Lower lobe of right lung (tissue), 2 donors: ENCODE measurements at places on chromosomes 13 and 19. TPM values are rescaled to one million over a fixed set of nuclear protein-coding genes. Genes with fewer than 3 reads are reported as not detected.

C5AR1 gene
- 79.9 TPM for total RNA-seq

STXBP2 gene
- 200 TPM for total RNA-seq

- DNase-seq: no peak
Measured at GRCh38 chr13:95497381-95497807, 55.1 kb upstream of the CLDN10 start.

DNA sequence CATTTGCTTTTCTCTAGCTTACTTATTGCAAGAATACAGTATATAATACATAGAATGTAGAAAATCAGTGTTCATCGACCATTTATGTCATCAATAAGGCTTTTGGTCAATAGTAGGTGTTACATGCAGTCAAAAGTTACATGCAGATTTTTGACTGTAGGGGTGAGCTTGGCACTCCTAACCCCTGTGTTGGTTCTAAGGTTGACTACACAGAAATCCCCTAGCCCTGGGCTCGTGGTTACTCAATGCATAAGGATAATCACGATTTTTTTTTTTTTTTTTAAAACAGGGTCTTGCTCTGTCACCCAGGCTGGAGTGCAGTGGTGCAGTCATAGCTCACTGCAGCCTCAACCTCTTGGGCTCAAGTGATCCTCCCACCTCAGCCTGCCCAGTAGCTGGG is 4.0 kb upstream of the NWD1 start:
- no peak for DNase-seq

LRCH1 gene
- total RNA-seq: 25.9 TPM

EHD2 gene
- total RNA-seq: 148 TPM

PLVAP gene
- 25.9 TPM for total RNA-seq

C1QTNF9B gene
- not detected for total RNA-seq

DNA sequence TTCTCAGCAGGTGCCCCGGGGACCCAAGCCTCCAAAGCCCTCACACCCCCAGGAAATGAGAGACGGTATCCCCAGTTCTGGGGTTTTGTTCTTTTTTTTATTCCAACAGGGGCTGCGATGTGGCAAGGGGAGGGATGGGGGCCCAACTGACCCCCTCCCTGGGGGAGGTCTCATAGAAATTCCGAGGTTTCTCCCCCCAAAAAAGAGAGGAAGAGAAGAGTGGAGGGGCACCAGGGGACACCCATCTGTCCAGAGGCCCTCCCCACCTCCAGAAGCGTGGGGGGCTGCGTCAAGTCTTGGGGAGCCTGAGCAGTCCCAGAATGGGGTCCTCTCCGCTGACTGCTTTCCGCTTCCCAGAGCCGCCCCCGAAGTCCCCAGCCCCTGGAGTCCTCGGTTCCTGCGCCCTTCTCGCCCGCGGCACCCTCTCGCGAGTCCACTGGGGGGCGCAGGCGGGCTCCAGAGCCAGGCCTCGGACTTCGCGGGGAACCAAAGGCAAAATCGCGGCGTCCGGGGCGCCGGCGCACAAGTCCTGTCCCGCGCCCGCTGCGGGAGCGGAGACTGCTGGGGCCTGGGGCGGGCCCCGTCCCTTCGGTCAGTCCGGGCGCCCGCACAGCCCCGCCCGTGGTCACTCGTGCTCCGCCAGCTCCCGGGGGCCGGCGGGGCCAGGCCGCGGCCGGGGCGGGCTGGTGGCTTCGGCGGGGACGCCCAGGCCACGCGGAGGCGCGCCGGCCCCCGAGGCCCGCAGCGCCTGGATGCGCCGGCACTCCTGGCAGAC is 4.4 kb upstream of the ATP1A3 start:
- DNase-seq: no peak

DNA sequence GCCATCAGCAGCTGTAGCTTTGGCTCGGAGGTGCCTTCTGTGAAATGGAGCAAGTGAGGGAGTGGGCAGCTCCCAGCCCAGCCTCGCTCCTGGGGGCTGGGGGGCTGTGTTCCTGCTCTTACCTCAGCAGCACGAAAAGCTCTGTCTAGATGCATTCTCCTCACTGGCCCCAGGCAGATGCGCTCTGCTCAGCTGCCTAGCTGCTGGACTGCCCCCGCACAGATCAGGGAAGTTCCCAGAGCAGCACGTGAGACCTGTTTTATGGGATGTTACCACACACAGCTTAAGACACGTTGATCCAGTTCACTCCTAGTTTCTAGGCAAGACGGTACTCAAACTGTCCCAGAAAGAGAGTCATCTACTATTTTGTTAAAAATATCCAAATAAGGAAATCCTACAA is 13.6 kb downstream of the LCP1 start:
- peak; percentile 65 for DNase-seq
